NCI-H226 (cell line): ENCODE measurements at places on chromosomes 4 and X.

GRCh38 chrX:73562458-73562857, 539 bp upstream of the CHIC1 start:
- no peak for DNase-seq

GRCh38 chr4:110619463-110620247, 3.2 kb downstream of the PITX2 start:
- no peak for DNase-seq

GRCh38 chrX:46029777-46030176, 515.4 kb downstream of the ZNF674 start:
- DNase-seq, result no peak

- no peak for DNase-seq
Measured at GRCh38 chr4:4619821-4620220, 78.0 kb upstream of the STX18 start.

DNA sequence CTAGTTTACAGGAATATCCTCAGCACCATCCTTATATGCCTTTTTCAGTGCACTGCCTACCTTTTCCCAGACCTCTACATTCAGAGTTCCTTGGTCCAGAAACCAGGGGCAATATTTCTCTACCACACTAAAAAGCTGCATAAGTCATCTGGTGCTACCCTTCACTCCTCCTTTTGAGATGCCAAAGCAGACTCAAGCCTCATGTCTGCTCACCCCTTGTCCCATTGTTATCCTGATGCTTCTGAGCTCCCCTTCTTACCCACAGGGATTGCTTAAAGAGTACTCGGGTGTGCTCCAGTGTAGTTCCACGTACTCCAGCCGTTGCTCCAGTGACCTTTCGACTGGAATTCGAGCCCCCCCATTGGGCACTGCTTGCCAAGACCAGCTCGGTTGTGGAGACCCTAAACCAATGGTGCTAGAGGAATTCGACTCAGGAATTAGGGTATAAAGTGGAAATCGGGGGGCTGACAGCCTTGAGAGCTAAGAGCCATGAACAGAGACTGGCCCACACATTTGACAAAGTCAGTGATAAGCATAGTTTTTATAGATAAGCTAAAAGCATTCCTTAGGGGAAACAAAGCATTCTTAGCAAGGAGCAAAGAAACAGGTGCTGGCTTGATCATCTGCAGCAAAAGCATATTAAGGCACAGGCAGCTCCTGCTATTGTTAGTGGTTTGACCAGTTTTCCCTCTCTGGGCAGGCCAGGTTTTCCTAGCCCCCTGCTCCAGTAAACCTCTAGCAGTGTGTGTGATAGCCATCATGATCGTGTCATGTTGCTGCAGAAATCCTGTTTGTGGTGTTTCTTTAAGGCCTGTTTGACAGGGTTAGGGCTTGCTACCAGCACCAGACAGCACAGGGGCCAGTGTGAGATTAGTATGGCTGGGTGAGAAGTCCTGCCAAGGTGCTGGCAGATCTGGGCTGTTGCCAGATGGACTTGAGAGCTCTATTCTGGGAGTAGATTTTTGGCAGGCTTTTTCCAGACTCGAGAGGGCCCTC, 57.5 kb upstream of the WDR1 start:
- no peak for DNase-seq

DNA sequence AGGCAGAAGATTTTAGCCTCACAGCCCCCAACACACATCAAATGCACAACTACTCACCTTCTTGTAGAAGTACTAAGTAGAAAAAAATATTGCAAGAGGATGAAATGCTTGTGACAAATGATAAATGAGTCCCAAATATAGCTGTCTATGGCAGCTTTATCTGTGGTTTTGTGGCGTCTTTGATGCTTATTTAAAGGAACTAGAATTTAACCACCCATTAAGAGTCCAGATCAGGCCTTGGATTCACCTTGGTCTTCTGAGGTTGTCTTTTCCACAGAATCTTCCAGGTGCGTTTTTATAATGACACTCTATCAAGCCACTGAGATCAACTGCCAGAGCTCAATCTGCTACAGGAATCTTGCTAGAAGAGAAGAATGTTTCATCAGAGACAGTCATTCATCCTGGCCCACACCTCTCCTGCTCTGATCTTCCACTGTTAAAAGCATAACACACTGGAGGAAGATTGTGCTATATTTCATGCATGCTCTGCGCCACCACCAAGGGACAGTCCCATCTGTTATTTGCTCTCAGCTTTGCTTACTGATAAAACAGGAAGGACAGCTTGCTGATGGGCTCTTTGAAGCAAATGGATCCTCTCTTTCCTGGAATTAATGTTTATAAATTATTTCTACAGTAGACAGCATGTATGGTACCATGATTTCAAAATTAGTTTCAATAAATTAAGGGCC, 144.1 kb downstream of the SLC7A11 start:
- no peak for DNase-seq

- peak; percentile 79 for DNase-seq
Measured at GRCh38 chrX:9566150-9566621, 101.3 kb downstream of the TBL1X start.

DNA sequence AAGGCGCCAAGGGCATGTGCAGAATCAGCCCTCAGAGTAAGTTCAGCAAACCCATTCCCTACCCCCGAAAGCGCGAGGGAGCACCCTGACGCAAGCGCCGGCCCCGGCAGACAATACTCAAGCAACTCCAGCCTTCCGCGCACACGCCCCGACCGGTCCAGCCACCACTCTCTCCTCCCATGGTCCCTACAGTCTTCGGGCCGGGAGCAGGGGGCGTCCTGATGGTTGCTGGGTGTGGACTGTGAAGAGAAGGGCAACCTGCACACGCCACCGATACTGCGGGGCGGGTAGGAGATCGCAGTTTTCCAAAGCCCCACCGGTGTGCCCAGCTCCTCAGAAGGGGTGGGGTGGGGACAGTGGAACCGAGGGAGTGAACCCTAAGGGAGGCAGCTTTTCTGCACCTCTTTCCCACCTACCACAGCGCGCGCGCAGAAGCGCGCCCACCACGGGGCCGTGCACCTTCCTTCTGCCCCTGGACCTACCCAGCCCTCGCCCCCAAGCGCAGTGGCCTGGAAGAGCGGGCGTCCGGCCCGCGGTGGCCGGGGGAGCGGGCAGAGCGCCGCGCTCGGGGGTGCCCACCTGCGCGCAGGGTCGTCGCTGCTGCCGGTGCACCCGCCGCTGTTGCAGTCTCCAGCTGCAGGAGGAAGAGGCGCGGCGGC, 650.2 kb upstream of the DIPK2B start:
- DNase-seq, result no peak

- DNase-seq, result no peak
Measured at GRCh38 chrX:129609395-129609794, 45.4 kb downstream of the APLN start.

DNA sequence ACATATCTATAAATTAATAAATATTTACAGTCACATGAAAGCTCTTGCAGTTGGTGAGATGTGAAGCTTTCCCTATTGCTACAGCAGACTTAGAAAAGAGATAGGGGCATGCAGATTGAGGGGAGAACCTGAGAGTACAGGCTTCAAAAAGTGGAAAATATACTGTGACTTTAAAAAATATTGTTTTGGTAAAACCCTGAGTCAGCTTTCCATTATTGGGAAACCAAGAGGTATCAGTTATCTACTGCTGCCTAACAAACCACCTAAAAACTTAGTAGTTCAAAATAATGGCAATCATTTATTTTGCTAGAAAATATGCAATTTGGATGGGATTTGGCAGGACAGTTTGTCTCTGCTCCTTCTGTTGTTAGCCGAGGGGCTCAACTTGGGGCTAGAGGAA, 38.3 kb downstream of the LANCL3 start:
- no peak for DNase-seq

DNA sequence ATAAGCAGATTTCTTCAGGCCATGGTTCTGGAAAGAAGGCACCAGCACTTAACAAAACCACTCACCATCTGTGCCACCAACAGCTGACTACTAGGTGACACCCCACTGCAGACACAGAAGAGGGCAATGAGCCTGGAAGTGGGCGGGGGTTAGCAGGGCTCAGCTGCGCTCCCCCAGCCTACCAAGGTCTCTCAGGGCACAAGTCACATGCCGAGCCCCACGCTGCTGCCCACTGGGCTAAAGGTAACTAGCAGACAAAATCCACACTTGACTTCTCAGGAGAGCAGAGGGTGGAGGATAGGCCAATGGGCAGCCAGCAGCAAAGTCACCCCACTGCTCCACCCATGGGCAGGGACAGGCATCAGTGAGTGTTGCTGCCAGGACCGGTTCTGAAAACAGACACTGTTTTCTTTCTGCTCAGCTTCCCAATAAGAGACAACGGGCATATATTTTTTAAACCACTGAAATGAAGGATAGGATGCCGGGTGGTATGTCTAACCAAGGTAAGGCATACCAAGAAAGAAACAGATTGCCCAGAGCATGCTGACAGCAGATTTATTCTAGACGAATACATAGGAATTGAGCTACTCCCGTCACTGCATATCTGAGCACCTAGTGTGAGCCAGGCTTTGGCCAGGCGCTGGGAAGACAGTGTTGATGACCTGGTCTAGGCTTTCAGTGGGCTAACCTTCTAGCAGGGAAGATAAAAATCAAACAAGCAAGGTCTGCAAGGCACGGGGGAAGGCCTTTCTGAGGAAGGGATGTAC, 20.1 kb downstream of the ACSL1 start:
- no peak for DNase-seq

DNA sequence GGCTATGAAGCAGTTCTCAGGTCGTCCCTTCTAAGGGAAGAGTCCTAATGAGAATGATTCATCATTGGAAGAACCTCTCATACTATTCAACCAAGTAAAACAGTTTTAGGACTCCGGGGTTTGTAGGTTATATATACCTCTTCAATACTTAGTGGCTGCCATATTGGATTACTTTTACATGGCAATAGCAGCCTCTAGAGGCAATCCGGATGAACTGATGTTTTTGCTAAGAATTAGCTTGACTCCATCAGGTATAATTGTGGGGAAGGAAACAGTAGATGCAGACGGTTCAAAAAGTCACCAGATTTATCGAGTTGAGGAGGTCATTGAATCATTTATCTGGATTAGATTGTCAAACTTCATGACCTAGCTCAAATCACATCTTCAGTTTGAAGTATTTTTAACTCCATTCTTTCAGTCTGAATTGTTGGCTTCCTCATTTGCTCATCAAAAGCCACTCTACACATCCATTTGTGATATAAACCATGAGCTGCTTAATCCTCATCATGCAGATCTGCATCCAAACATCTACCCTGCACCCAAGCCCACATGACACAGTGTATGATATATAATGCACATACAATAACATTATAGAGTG, 28.4 kb downstream of the GUCY1B1 start:
- peak; percentile 31 for DNase-seq

DNA sequence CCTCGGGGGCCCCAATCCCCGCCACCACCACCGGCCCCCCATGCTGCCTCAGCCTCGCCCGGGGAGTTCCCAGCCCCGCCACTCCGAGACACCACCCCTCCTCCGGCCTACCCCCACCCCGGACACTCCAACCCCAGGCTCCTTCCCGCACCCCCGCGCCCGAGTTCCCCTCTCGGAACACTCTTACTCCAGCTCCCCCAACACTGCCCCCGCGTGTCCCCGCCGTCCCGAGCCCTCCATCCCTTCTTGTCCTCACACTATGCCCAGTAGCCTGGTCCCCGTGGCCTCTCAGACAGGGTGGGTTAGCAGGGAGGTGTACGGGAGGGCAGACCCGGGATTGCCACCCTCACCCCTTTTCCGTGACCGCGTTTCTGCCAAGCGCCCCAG, 276.1 kb downstream of the BCOR start:
- no peak for DNase-seq

DNA sequence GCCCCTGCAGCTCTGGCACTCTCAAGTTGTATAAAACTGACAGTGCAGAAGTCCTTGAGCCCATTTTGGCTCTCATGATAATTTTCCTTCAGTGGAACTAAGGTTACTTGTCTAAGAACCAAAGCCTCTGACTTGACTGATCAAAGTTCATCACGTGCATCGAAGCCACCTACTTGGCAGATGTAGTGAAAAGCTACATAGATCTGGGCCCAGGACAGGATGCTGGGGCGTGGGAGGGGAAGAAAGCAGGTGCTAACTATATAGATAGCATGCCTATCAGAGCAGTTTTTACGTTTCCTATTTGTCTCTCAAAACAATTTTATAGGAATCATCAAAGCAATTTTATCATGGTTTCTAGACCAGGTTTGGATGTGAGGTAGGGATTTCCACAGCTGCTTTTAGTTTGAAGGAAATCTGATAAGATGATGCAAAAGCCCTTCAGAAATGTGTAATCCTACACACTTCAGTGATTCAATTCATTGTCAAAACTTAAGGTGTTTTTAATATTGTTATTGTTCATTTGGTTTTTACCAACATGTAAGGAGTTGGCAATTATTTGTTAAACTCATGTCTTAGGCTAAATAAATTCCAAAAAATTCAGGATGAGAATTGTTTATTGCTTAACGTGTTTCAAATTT, 1.2 kb upstream of the CD40LG start:
- DNase-seq, result no peak

DNA sequence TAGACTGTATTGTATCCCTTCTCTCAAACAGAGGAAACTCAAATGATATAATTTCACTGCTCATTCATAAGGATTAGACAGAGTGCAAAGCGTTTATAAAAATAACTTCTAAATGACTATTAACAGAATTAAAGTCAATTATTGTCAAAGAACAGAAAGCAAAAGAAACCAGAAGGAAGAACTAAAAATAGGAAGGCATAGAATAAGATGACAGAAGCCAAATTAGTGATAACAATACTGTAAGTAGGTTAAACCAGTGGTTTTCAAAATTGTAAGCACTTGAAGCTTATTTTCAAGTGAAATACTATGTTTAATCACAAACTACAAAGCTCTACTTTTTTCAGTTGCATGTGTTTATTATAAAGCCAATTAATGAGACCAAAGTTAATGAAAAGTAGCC, 305.2 kb downstream of the PPP1R2C start:
- no peak for DNase-seq

DNA sequence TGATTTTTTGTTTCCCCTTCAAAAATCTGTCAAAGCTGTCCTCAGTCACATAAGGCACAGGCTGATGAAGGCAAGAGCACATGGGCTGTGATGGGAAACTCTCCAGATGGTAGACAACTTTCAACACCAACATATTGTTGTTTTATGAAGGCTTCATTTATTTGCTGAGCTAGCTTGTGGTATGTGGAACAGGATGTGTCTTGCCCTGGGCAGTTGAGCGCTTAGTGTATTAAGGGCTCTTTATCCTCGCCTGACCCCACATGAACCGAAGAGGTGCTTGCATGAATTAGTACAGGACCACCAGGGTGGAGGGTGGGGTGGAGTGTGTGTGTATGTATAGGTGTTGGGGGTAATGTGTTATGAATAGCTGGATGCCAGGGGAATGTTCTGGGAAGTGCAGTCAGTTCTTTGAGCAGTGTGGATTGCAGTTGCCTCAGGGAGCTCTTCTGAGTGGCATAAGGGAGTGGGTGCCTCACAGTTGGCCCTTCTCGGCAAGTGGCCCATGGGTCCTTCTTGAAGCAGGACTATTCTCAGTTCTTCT, 103.1 kb downstream of the PHEX start:
- DNase-seq, result no peak

- DNase-seq, result peak; percentile 20
Measured at GRCh38 chr4:40180356-40180755, 16.5 kb upstream of the RHOH start.
